NCI-H2081 (cell line): ENCODE measurements at places on chromosomes 1 and 21.

DNA sequence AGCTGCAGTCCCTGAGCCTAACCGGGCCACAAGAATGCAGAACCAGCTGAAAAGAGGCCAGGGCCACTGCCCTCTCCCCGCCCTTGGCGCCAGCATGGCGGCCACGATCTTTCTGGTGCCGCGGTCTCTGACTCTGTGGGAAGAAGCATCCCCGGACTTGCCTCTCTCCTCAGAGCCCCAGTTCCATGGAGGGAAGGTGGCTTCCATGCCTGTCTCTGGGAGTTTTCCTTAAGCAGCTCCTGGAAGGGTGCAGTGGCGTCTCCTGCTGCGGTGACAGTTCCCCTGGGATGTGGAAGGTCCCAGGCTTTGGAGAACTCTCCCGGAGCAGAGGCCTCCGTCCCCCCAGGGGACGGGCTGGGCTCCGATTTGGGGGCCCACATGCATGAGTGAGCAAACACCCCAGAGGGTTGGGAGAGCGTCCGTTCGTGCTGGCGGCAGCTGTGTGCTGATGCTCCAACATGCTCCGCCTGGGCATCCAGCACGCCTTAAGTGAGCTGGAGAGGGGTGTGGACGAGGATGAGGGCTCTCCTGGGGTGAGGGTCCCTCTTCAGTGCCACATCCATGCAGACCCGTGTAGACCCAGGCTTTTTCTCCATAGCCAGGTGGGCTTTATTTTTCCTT is 109.8 kb upstream of the COL6A1 start:
- DNase-seq = no peak

DNA sequence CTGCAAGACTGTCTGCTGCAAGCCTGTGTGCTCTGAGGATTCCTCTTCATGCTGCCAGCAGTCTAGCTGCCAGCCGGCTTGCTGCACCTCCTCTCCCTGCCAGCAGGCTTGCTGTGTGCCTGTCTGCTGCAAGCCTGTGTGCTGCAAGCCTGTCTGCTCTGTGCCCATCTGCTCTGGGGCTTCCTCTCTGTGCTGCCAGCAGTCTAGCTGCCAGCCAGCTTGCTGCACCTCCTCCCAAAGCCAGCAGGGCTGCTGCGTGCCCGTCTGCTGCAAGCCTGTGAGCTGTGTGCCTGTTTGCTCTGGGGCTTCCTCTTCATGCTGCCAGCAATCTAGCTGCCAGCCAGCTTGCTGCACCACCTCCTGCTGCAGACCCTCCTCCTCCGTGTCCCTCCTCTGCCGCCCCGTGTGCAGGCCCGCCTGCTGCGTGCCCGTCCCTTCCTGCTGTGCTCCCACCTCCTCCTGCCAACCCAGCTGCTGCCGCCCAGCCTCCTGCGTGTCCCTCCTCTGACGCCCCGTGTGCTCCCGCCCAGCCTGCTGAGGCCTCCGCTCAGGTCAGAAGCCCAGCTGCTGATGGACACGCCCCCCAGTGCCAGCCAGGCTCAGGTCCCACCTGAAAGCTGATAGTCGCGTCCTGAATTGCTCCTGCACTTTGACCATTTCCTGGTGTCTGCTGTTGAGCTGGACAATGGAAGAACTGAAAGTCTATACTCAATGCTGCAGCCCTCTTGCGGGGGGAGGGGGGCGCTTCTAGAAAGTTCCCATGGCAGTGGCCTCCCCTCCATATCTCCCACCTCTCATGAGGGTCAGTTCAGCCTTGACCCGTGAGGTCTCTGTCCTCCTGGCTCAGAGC is 1.2 kb downstream of the KRTAP10-4 start:
- DNase-seq = no peak

- DNase-seq = no peak
These were observed 183.5 kb upstream of the ADGRL4 start for GRCh38 chr1:79190074-79190473.

GRCh38 chr1:90781534-90781933 is 64.4 kb upstream of the BARHL2 start:
- DNase-seq = no peak

- peak; percentile 49 for DNase-seq
These were observed 615 bp downstream of the CLIC4 start for GRCh38 chr1:24745711-24746413.

DNA sequence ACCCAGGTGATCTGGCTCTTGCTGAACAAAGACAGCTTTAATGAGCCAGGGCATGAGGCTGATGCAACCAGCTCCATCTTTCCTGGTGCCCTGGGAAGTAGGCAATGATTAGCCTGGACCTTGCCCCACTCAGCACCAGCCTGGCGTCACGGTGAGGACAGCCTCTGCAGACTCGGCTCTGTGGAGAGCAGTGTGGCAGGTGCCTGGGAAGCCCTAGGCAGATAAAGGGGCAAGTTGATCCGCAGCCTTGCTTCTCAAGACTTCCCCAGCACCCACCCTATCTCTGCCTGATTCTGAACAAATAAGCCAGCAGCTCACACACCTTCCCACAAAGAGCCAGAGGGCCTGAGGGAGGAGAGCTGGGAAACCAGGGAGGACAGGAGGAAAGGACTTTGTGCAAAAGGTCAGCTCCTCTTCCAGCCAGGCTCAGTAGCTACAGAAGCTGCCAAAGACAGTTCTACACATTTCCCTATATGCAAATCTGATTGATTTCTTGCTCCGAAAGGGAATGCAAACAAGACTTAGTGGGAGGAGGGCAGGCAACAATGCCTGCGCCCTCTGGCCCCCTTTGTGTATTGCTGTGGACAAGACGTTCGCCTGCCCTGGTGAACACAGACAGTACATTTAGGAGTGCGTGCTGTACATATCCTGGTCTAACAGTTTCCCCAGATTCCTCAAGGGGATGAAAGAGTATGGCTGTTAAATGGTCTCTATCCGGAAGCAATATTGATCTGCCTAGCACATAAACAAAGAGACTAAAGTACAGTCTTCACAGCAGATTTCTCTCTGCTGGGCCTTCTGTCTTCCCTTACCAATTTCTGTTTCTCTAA is 63.8 kb downstream of the BCAR3 start:
- no peak for DNase-seq

DNA sequence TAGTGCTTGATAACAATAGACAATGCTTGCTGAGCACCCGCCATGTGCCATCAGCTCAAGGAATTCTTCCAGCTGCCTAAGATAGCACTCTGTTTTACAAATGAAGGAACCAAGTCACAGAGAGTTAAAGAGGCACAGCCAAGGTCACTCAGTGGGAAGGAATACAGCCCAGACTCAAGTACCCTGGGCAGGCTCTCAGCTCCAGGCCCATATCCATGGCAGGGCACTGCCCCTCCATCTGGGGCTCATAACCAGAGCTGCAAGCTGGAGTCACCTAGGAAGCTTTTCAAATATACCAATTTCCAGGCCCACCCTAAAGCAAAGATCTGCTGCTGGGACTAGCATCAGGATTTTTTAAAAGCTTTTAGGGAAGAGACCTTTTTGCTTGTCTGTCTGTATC is 1.6 kb downstream of the CLEC20A start:
- no peak for DNase-seq

DNA sequence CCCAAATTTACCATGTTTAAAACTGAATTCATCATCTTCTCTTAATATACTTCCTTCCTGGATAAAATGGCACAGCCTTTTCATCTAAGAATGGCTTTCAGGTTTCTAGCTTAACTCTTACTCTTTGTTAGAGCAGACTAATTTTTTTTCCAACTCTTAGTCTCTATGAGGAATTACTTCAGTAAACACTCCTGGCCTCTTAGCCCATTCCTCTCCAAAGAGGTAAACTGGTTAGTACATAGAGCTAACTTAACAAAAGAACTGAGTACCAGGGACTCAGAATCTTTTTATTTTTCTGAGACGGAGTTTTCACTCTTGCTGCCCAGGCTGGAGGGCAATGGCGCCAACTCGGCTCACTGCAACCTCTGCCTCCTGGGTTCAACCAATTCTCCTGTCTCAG is 21.1 kb downstream of the FOXJ3 start:
- no peak for DNase-seq

GRCh38 chr1:202145068-202145743 is 669 bp upstream of the ARL8A start:
- no peak for DNase-seq

DNA sequence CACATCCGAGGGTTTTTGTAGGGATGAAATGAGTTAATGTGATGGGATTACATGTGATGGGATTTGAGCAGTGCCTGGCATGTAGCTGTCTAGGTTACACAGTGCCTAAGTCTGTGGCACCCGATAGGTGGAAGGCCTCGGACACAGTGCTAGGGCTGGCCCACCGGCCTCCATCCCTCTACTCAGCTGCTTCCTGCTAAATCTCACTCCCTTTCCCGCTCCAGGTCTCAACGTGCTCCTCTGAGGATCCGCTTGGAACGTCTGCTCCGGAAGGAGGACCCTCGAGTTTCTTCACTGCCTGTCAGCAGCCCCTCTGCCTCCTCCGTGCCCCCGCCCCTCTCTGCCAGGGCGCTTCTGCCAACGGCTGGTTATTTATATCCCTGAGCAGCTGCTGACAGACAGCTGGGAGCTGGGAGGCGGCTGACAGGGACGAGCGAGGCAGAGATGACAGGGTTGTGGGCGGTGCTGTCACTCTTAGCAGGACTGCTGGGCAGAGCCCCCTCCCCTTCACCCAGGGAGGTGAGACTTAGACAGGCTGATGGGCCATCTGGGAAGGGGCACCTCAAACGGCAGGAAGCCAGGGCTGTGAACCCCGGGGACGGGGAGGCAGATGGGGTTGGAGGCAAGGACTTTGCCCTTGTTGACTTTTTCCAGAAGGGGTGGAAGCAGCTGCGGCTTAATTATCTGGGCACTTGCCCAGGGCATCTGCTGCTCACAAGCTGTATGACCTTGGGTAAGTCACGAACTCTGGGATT is 26.6 kb upstream of the LRRN2 start:
- peak; percentile 48 for DNase-seq

GRCh38 chr1:14111121-14111520 is 411.1 kb downstream of the PRDM2 start:
- no peak for DNase-seq

DNA sequence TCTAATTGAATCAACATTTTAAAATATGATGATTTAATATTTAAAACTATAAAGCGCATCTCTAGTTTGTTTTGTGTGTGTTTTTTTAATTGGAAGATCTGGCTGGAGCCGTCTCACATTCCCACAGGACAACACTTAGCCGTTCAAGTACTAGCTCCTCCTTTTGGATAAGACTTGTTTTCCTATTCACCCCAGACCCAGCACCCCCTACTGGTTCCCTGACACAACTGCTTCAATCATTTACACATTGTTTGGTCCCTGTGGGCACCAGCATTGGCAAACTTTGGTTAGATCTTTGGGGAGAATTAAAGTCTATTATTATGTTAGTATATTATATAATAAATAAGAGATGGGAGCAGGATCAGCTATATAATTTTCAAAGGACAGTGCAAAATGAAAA is 34.5 kb downstream of the TYW3 start:
- no peak for DNase-seq

DNA sequence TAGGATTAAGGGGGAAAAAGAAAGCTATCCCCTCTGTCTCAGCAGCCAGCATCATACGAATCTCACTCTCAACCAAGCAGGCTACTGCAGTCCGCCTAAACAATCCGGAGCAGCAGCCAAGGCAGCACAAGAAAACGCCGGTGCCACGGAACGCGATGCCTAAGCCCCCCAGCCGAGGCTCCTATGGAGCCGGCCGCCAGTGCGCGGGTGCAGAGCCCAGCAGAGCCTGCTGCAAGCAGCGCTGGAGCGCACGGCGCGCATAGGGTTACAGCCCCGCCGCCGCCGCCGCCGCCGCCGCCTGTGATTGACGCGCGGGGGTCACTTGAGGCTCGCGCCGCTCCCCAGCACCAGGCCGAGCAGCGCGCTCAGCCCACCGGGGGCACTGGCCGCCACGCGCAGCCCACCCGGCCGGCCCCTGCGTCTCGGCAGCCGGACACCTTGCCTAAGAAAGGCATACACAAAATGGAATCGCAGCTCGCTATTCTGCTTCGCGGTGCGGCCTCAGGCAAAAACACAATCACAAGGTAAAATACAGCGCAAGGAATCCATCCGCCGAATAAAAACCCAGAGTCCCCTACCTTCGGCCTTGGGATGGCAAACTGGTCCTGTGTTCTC is 780 bp downstream of the HIVEP3 start:
- peak; percentile 64 for DNase-seq

- DNase-seq = no peak
These were observed 177.0 kb downstream of the NPHP4 start for GRCh38 chr1:5815211-5815610.

- DNase-seq = no peak
These were observed 237.4 kb upstream of the RAB4A start for GRCh38 chr1:229033480-229033879.

GRCh38 chr1:185600641-185601040 is 133.6 kb upstream of the HMCN1 start:
- DNase-seq = no peak
